Renal cortex interstitium (tissue), 15 donors: ENCODE measurements at places on chromosomes 3 and 15.

DNA sequence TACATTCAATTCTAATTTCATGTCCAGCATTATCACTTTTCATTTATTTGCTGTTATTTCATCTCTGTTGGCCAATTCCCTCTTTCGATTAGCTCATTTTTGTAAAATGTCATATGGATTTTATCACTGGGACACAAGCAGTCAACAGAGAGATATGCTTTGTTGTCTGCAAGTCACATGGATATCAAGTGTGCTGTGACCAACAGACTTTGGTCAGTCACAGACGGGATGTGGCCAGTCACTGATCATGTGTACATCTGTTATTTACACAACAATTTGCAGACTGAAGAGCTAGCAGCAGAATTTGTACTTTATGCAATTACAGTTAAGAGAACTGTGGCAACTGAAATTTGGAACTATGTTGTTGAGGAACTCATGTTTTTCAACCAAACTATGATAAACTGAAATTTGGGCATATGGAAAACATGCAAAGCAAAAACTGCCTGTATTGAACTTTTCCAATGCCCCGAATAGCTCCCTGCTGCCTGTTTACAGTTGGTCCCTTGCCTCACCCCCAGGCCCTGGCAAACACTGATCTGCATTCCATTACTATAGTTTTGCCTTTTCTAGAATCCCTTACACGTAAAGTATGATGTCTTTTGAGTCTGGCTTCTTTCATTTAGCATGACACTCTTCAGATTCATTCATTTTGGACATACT lies 104.4 kb downstream of the RPL22L1 start:
- no peak for DNase-seq

- no peak for DNase-seq
These were observed 685.7 kb downstream of the MECOM start for GRCh38 chr3:168977716-168978374.

GRCh38 chr3:143896486-143896885 lies 48.2 kb upstream of the SLC9A9 start:
- no peak for DNase-seq

GRCh38 chr3:154598166-154598565 lies 168.2 kb upstream of the GPR149 start:
- DNase-seq = no peak

GRCh38 chr3:159913712-159914414 lies 74.8 kb upstream of the IL12A start:
- DNase-seq = no peak

- DNase-seq = no peak
These were observed 7.2 kb upstream of the SCN10A start for GRCh38 chr3:38823186-38823585.

DNA sequence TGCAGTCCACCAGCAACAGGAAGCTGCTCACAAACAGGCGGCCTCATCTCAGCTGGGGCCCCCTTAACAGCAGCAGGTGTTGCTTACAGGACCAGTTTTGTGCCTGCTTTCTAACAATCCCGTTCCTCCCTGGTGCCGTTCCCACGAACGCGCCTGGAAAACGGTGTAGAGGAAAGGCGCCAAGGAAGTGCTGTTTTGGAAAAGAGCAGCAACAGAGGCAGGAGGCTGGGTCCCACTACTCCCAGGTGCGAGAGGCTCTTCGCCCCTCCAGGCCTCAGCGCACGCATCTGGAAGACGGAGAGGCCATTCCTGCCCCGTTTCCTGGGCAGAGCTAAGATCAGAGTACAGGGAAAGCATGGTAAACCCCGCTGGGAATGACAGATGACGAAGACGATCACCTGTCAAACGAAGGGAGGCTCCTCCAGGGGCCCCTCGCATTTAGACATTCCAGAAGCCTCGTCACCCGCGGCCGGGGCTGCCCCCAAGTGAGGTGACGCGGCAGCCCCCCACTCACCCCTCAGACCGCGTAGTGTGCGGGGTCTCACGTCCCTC lies 603 bp downstream of the SCAPER start:
- DNase-seq = peak; percentile 35

DNA sequence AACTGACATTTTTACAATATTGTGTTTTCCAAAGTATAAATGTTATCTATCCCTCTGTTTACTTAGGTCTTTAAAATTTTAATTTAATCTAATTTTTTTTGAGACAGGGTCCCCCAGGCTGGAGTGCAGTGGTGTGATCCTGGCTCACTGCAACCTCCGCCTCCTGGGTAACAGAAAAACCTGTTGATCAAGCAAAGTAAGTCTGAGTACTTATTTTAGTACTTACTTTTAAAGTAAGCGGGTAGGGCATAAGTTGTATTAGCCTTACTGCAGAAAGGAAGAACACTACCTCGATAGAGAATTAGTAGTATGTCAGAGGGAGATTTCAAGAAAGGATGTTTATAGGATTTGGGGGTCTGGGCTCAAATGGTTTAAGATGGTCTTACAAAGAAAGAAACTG lies 11.9 kb upstream of the FEM1B start:
- no peak for DNase-seq

- DNase-seq = no peak
These were observed 78.6 kb downstream of the WDR49 start for GRCh38 chr3:167575000-167575600.

DNA sequence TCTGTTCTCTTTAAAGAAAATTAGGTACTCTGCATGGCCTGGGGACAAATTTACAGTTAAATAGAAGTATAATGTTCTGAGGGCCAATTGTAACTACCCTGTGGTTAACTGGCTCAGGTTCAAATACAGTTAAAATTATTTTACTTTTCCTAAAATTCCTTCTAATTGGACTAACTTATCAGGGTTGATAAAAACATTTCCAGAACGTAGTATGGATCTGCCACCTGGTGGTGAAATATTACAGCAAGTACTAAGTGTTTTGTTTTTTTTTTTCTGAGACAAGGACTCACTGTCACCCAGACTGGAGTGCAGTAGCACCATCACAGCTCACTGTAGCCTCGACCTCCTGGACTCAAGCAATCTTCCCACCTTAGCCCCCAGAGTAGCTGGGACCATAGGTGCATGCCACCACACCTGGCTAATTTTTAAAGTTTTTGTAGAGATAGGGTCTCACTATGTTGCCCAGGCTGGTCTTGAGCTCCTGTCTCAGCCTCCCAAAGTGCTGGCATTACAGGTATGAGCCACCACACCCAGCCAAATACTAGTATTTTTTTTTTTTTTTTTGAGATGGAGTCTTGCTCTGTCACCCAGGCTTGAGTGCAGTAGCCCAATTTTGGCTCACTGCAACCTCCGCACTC lies 29.2 kb downstream of the NEO1 start:
- peak; percentile 41 for DNase-seq

GRCh38 chr15:51075826-51076523 lies 18.7 kb downstream of the TNFAIP8L3 start:
- DNase-seq = no peak

GRCh38 chr15:88038261-88038660 lies 218.3 kb downstream of the NTRK3 start:
- DNase-seq = no peak

- DNase-seq = no peak
These were observed 3.2 kb downstream of the DTWD1 start for GRCh38 chr15:49624056-49624455.

GRCh38 chr15:80163217-80163616 lies 10.4 kb downstream of the FAH start:
- DNase-seq = no peak

GRCh38 chr15:101167753-101168462 lies 83.9 kb downstream of the CHSY1 start:
- DNase-seq = no peak

DNA sequence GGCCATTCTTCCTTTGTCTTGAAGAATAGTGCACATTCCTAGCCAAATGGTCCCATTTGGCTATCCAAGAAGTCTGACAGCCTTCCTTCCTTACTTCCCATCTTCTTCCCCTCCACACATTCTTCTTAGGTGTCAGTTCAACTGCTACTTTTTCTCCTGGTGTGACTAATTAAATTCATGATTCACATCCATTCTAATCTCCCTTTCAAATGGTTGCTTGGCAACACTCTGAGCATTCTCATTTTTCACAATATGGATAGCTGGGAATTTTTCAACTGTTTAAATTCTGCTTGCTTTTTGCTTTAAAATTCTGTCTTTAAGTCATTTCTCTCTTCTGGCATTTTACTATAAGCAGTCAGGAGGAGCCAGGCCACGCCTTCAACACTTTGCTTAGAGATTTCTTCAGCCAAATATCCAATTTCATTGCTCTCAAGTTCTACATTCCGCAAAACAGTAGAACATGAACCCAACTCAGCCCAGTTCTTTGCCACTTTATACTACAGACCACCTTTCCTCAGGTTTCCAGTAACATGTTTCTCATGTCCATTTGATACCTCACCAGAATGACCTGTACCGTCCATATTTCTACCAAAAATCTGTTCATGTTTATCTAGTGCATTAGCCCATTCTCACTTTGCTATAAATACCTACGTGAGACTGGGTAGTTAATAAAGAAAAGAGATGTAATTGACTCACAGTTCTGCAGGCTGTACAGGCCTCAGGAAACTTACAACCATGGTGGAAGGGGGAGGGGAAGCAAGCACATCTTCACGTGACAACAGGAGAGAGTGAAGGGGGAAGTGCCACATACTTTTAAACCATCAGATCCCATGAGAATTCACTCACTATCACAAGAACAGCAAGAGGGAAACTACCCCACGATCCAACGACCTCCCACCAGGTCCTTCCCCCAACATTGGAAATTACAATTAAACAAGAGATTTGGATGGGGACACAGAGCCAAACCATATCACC lies 31.9 kb upstream of the MCF2L2 start:
- no peak for DNase-seq

DNA sequence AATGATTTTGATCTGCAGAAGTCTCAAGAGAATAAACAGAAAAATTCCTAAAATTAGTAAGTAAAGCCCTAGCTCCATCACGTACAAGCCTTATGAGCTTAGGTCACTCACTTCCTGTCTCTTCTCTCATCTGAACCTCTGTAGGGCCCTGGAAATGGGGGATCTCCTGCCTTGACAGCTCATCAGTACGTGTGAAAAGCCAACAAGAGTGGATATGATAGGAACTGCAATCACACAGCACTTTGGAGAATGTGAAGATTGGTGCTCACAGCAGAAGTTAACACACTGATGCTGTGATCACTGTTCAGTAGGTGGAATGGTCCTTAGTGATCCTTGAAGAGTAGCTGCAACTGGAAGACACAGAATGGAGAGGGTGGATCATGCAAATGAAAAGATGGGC lies 27.8 kb upstream of the ALDH1L1 start:
- no peak for DNase-seq

- no peak for DNase-seq
These were observed 1.4 kb upstream of the CRABP1 start for GRCh38 chr15:78338781-78339180.

DNA sequence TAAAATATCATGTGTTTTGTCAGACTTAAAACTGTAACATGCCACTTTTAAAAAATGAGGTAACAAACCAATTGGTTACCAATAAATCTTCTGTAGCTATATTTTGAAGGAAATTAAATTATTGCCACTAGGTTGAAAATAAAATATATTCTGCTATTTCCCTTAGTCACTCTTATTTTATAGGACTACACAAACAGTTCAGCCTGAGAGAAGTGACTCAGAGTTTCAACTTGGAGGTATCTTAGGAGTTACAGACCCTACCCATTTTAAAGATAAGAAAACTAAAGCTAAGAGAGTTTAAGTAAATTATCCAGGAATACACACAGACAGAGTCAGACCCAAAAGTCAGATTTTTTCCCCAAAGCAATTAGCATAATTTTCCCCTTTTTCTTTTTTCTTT lies 65.1 kb downstream of the PIK3CB start:
- DNase-seq = no peak

GRCh38 chr3:69065318-69065964 lies 13.3 kb upstream of the TMF1 start:
- no peak for DNase-seq

- DNase-seq = no peak
These were observed 44.7 kb upstream of the PLCL2 start for GRCh38 chr3:16840101-16840424.

GRCh38 chr15:87653646-87654045 lies 602.9 kb downstream of the NTRK3 start:
- no peak for DNase-seq

GRCh38 chr3:101377796-101378195 lies 57.4 kb upstream of the IMPG2 start:
- DNase-seq = no peak

GRCh38 chr15:80026754-80027153 lies 32.7 kb upstream of the ZFAND6 start:
- DNase-seq = no peak

DNA sequence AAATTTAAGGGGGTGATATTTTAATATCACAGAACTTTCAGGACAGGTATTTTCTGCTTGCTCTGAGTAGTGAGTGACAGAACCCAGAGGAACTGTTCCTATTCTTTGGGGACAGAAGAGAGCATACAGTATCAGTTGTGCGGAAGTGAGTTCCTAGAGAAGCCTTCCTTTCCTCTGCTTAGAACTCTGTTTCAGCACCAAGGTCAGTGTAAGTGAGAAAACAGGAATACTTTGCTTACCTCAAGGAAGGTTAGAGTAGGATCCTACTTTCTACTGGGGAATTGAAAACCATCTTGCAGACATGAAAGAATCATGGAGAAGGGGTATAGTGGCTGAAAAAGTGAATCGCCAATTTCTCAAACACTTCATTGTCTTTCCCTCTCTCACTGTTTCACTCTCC lies 542.4 kb downstream of the SQOR start:
- no peak for DNase-seq

GRCh38 chr15:90617668-90618097 lies 88.0 kb downstream of the CRTC3 start:
- DNase-seq = no peak

DNA sequence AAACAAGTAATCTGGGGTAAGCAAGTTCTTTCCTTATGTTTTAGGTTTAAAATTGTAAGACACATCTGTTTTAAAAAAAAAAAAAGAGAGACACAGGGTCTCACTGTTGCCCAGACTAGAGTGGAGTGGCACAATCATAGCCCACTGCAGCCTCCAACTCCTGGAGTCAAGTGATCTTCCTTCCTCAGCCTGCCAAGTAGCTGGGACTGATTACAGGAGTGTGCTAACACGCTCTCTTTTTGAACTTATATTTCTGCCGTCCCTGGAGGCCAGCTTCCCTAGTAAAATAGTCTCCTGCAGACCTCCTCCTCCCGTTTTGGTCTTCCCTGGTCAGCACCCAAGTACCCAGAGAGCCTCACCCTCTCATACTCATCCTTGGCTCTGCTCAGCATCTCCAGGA lies 35.5 kb downstream of the DCP1A start:
- no peak for DNase-seq

DNA sequence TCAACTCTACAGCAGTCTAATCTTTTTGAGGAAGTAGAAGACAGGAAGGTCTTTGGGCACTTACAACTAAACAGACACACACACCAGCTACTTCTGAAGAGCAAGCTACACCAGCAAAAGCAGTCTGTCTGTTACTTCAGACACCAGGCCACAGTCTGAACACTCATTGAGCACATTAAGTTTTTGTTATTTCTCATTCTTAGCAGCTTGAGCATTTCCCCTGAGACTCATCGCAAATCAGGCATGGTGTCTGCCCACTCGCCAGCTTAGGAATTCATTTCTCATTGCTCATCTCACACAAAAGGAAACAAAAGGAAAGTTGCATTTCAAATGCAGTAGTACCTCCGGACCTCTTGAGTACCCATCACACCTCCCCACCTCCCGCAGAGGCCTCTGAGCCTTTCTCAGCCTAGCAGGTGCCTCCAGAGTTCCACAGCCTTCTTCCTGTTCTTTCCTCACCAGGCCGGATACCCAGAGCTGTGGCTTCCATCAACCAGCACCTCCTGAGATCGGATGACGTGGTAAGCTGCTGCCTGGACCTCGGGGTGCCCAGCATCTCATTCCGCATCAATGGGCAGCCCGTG lies 302.0 kb downstream of the RYR3 start:
- no peak for DNase-seq

- no peak for DNase-seq
These were observed 356.0 kb downstream of the ZPLD1 start for GRCh38 chr3:102790747-102791325.
